NCI-H1105 (cell line): ENCODE measurements at places on chromosomes 13 and 19.

DNA sequence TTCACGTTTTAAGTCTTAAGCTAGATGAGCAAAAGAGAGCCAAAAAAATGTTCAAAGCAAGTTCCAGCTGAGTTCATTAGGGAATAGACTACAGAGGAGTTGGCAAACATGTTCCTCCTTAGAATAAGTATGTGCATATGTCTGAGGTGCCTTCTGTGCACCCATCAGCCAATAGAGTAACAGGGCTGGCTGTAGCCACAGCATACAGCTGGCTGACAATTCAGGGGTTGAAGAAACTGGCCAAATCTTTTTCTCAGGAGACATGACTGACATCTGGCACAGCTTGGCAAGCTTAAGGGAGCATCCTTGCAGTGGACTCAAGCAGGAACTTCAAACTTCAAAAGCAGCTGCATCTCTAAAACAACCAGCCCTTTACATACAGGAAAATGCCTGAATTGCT lies 414.8 kb upstream of the PCDH20 start:
- no peak for DNase-seq

GRCh38 chr13:22009500-22009899 lies 338.6 kb downstream of the FGF9 start:
- DNase-seq: no peak

GRCh38 chr13:31000889-31001288 lies 68.4 kb downstream of the TEX26 start:
- DNase-seq: no peak

- DNase-seq: no peak
These were observed 22.9 kb downstream of the CCL25 start for GRCh38 chr19:8075158-8076074.

- DNase-seq: no peak
These were observed 32.3 kb upstream of the MYCBP2 start for GRCh38 chr13:77359171-77359570.

DNA sequence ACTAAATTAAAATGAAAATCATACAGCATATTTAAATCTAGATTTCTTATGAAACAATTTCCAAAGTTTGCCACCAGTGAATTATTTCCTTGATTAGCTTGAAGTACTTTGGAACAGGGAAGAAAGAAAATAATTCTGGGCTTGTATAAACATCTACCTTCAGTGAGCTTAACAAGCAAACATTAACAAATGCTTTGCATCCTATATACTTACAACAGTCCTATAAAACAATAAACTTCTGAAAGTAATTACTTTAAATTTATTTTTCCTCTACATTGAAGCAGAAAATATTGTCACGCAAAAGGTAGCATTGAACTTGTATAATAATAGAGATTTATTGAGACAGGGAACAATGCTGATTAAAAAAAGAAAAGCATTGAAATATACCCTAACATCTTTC lies 164.8 kb downstream of the DACH1 start:
- no peak for DNase-seq

DNA sequence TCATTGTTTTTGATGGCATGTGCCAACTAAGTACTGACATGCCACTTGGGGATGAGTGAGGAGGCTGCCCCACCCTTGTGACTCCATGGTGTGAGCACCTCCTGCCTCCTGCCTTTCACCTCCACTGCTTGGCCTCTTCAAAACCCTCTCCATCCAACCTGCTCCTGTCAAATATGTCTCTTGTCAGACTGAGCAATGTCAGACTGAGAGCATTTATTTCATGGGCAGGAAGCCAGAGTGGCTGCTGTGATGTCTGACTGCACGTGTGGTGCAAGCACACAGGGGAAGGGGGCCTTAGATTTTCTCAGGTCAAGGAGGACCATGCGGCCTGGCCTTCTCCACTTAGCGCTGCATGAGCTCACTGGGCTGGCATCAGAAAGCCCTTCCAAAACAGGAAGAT lies 68.3 kb downstream of the STARD13 start:
- DNase-seq: no peak

DNA sequence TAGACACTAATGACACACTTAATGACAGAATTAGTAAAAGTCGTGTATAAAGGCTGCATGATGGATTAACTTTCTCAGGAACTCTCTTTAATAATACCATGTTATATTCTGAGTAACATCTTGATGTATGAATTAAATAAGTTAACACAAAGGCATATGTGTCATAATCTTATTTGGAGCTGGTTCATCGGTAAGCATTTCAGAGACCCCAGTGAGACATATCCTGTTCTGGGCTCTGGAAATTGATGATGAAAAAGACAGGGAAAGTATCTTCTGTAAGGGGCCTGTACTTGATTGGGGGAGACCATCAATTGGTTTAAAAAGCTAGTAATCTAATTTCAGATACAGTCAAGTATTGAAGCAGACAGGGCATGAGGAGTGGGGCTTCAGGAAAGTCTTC lies 547.9 kb downstream of the GPC6 start:
- DNase-seq: no peak

- DNase-seq: no peak
These were observed 28.0 kb downstream of the SIAH3 start for GRCh38 chr13:45823583-45823982.

DNA sequence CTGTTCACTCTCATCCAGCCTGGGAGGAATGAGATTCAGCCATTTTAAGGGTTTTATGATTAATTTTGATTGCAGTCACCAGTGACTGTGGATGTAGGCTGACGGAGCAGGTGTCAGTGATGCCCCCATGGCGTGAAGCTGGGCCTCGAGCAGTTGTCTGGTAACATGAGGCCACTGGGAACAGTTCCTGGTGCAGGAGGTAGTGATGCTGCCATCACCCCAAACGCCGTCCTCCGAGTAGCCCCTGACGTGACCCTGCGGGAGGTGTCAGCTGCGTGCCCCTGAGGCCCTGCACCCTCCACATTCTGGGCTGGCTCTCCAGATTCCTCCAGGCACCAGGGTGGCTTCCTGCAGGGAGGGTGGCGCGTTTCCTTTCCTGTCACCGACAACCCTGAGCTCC lies 277.2 kb downstream of the TEX29 start:
- no peak for DNase-seq

DNA sequence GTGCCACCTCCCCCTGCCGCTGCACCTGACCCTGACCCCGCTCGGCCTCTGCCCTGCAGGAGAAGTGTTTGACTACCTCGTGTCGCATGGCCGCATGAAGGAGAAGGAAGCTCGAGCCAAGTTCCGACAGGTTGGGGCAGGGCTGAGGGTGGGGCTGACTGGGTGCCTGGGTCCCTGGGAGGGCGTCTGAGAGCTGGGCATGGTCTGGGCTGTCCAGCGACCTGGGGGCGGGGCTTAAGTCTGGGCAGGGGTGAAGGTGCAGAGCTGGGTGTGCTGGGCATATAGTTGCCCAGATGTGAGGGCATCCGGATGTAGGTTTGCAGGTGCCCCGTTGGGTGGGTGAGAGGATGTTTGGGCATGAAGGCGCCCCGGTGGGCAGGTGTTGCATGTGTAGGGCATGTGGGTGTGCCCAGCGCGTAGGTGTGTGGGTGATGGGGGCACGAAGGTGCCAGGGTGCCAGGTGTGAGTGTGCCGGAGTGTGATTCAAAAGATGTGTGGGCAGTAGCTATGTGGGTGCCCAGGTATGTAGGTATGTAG lies 13.8 kb downstream of the MARK4 start:
- DNase-seq: no peak

- DNase-seq: no peak
These were observed 126.7 kb downstream of the MAB21L1 start for GRCh38 chr13:35349673-35350278.

DNA sequence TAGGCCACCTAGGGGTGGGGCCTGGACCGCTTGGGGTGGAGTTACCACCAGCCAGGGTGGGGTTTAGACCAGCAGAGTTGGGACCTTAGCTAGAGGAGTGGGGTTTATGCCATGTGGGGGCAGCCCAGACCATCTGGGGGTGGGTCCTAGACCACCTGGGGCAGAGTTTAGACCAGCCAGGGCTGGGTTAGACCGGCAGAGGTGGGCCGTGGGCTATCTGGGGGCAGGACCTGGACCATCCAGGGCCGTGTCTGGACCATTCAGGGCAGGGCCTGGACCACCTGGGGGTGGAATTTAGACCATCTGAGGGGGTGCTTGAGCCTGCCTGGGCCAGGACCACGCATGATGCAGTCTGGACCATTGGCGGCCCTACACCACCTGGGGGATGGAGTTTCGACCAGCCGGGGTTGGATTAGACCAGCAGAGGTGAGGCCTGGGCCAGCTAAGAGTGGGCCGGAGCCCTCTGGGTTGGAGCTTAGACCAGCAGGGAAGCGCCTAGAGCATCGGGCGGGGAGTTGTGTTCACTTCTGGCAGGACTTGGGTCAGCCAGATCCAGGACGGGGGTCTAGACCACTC lies 10.0 kb upstream of the CACNG6 start:
- no peak for DNase-seq
